ENCODE measurements at places on chromosomes 7 and 10. TPM values are rescaled to one million over a fixed set of nuclear protein-coding genes. Genes with fewer than 3 reads are reported as not detected.

GRCh38 chr10:89861584-89862301 lies 160.4 kb downstream of the KIF20B start:
- no peak for DNase-seq

GRCh38 chr10:104318810-104319741 lies 19.2 kb downstream of the ITPRIP start:
- no peak for DNase-seq

DNA sequence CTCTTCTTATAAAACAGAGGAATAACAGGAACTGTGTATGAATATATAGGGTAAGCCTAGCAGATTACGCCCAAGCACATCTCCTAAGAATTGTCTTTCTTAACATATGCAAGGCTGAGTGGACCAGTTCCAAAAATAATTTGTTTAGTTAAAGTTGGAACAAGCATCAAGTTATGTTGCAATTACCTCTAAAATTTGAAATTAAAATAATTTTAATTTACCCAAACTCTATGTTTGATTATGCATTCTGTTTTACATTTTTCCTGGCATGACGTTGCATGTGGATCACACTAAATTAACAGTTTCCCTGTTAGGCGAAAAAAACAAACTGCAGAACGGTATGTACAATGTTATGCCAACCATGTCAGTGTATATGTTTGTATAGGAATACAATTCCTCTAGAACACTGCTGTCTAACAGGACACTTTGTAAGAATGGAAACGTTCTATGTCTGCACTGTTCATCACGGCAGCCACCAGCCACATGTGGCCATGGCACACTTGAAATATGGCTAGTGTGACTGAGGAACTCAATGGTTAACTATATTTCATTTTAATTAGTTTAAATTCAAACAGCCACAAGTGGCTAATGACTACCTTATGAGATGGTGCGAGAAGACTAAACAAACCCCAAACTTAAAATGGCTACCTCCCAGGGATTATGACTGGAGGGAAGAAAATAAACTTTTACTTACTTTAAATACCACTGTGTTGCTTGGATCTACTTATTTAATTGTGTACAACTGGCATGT lies 281.1 kb upstream of the KLF14 start:
- no peak for DNase-seq

GRCh38 chr7:732094-732541 lies 5.0 kb upstream of the PRKAR1B start:
- DNase-seq = peak; percentile 75

GRCh38 chr7:6268907-6269306 lies 3.5 kb downstream of the CYTH3 start:
- no peak for DNase-seq

DNA sequence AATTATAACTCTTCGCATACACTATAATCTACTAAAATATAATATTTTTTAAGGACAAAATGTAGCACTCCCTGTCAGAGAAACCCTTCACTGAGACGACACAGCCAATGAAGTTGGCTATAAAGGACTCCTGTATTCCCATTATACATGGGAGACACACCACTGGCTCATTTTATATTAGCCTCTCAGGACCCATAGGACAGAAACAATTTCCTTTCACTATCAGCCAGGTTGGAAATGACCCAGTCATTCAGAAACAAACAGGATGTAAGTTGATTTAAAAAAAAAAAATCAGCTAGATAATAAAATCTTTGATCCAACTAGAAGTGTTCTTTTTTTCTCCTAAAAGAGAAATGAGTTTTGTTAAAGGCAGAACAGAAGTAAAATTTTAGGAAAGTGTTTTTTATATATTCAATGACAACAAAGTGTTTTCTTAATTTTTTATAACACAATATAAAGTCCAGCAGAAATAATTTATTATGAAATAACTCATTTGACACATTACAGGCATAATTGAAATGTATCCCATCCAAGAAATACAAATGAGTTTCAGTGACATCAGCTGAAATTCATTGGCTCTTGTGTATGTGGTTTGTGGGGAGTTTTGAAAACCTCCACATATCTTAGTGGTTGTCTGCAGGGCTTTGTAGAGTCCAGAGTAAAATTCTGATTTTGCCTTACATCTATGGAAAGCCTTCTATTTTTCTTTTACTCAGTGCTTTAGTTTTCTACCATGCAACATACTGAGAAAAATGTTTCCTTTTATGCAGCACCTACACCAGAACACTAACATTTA lies 64.1 kb downstream of the CTTNBP2 start:
- DNase-seq = no peak

DNA sequence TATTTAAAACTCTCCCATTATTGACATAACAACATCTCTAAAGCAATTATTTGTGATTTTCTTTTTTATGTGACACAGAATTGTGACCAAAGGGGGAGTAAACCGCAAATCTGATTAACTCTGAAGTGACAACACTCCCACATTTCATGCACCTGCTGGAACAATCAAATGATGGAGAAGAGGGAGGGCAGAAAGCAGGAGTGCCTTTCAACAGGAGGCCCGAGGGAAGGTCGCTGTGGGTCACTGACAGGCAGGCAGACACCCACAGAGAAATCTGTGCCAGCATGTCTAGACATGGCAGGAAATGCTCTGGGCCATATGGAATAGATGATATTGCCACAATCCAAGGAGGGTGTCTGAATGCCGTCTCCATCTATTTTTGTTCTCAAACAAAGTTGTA lies 247.3 kb downstream of the DOCK4 start:
- DNase-seq = no peak

DNA sequence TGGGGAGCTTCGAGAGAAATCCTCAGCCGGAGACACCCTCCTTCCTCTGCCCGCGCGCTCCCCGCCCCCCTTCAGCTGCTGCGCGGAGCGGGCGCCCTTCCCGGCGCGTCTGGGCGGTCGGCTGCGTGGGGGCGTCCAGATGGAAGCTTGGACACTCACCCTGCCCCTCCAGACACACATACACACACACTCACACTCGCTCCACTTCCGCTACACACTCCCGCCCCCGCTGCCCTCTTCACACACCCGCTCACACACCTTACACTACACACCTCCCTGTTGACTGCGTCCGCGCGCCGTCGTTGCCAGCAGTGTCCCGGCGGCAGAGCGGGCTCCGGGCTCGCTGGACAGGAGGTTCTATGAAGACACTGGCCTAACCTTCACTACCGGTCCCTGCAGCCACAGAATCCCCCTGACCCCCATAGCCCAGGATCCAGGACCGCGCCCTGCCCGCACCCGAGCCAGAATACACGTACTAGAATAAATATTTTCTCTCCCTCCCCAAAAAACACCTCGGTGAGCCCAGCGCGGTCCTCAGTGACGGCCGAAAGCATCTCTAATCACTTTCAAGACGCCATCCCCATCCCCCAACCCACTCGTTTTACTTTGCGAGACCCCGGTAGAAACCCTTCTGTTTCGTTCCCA lies 1.1 kb upstream of the EGR2 start:
- peak; percentile 79 for DNase-seq

DNA sequence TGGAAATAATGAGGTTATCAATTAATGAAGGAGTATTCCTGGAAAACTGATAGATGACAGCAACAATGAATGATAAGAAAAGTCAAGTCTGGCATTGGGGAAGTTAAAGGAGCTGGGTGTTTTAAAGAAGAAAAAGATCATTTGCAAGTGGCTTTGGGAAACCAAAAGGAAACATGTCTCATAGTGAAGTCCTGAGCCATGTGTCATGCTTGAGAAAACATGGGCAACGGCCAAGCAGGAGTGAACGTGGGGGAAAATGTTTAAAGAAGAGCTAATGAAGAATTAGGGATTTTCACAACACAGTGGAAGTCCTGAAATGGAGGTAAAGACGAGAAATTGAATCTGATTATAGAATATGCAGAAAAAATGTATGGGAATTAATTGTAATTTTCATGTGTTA lies 1383.2 kb upstream of the CELF2 start:
- no peak for DNase-seq

DNA sequence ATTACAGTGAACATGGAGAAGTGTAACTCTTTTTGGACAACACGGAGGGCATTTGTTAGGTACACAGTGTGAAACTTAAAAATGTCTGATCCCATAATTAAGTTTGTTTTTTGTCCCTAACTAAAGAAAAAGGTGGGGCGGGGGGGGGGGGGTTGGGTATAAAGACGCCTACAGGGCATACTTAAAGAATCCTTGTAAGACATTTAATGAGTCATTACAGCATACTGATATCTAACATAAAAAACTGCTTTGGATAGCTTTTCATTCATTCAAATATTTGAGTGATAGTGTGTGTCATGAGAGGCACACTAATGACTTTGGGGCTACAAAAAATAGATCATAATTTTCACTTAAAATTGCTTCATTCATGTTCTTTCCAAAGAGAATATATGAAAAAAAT lies 31.2 kb downstream of the ZNRF2 start:
- no peak for DNase-seq

- no peak for DNase-seq
Measured at GRCh38 chr7:38428041-38428440, 154.6 kb upstream of the TARP start.

Gene PPP1R9A
- 21.9 TPM for total RNA-seq
